HuH-7.5 (cell line): ENCODE measurements at places on chromosomes 12 and 14.

DNA sequence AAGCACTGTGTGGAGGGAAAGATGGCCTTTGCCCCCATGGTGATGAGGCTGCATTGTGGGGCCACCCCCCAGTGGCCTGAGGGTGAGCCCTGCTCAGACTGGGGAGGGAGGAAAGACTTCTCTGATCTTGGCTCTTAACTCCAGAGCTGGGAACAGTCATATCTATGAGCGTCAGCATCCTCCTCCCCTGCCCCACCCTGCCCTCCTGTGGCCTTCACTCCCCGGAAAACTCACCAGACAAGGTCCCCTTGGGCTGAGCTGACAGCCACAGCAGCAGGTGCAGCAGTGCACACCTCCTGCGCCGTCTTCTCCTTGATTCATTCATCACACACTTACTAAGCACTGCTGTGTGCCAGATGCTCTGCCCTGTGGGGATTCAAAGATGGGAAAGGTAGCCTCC is 98.8 kb downstream of the B4GALNT3 start:
- no peak for DNase-seq

DNA sequence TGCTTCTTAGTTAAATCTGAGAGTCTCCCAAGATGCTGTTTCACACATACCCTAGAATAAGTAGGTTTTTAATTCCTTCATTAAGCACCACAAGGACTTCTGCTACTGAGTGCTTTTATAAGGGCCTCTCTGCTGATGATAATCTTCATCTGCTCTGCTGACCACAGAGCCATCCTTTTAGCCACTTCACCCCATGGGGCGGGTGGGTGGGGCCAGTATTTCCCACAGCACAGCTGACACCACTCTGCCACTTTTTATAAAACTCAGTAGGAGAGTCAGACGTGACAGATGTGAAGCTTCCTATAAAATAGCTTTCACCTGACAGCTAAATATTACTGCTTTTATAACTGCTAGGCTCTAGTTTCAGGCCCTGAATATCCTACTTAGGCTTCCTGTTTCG is 20.3 kb downstream of the FCF1 start:
- no peak for DNase-seq

DNA sequence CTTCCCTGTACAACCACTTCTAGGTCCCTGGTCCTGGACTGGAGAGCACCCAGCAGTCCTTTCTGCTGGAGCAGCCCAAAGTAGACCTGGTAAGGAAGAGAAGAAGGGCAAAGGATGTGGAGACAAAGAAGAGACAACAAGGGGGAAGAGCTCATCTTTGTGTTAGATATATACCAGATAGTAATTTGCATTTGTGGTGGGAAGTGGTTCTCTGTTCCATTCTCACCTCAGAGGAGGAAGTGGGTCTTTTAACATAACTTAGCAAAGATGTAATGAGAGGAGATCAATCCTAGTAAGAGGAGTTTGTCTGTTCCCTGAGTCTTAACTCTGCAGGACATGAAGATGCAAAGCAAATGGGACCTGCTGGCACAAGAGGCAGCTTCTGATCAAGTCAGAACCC is 8.0 kb downstream of the CCDC198 start:
- no peak for DNase-seq

GRCh38 chr12:92226071-92226661 is 80.5 kb upstream of the BTG1 start:
- no peak for DNase-seq

DNA sequence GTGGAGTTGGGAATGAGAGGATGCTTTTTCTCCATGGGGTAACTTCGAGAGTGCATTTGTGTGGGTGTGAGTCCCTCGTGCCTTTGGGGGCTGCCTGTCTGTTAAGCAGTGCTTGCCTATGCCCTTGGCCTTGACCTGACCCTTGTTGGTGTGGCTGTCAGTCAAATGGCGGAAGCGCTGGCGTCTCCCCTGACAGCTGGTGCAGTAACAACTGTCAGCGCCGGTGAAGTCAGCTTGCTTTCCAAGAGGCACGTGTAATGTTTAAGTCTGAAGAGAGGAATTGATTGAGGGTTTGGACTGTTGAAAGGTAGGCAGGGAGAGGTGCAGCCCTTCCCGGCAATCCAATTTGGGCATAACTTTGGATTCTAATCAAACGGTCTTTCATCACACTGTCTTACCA is 211.3 kb downstream of the AACS start:
- DNase-seq, result no peak

- peak; percentile 1 for DNase-seq
These were observed 300.1 kb downstream of the C12orf50 start for GRCh38 chr12:87728931-87729593.

GRCh38 chr12:123482876-123483275 is 24.9 kb downstream of the SNRNP35 start:
- DNase-seq, result no peak

GRCh38 chr14:47353186-47353585 is 322.2 kb downstream of the MDGA2 start:
- DNase-seq, result no peak

DNA sequence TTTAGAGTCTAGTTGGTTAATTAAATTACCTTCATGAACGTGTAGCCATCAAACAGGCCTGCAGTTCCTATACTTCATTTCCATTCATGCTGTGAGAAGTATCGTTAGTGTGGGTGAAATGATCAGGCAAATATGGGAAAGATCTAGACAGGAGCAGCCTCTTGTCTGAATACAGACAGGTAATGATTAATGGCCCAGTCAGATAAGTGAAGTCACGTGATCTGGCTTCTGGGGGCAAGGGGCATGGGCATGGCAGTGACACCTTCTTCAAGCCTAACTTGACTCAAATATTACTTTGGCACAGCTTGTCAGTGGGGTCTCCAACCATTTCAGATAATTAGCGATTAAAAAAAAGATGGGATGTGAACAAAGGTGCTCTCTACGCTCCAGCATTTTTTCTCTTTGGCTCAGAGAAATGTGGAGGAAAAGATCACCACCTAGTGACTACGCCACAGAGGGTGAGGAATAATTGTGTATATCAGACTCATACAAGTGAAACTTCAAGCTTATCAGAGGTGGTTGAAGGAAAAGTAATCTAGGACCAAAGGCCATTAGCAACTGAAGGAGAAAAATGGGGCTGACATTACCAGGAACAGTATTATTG is 17.8 kb downstream of the GUCY2C start:
- DNase-seq, result no peak

- no peak for DNase-seq
These were observed 668 bp downstream of the GPR84 start for GRCh38 chr12:54363618-54364017.

- no peak for DNase-seq
These were observed 152.0 kb downstream of the KCNA5 start for GRCh38 chr12:5195691-5196090.

GRCh38 chr12:7869137-7869536 is 3.6 kb downstream of the SLC2A14 start:
- no peak for DNase-seq

GRCh38 chr14:50578433-50578832 is 18.5 kb downstream of the ATL1 start:
- DNase-seq, result no peak

DNA sequence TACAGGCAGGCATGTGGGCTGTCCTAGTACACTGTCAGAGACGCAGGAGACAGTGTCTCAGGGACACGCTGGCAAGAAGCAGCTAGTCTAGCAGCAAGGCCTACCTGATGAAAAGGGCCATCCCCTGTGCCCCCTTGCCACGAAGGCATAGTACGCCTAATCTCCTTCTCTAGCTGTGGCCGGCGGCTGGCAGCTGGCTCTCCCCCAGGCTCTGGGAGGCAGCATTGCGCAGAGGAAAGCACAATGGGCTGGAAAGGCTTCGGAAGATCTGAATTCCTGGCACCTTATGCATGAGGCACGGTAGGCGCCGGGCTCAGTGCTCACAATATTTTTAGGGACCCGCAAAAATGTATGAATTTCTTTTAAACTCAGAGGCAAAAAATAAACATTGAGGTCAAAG is 16.0 kb upstream of the PLEKHH1 start:
- no peak for DNase-seq

DNA sequence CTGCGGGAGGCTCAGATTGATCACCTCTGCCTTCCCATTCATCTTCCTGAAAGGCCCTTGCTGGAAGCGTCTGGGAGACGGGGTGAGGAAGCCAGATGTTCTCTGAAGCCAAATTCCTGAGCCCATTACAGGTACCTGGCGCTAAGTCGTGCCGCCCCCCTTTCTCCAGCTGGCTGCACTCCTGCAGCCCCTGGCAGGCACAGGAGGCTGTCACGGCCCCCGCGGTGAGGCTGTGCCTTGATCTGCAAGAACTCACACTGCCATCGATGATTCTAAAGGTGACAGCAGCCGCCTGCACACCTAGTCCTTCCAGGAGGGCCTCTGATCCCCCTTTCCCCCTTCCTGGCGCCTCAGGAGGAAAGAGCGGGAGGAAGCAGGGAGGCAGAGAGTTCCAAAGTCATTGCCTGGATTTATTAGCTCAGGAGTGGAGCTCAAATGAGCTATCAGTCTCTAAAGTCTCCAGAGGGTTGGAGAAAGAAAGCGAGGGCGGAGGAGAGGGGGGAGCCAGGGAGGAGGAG is 106.9 kb downstream of the RFLNA start:
- DNase-seq, result no peak

- no peak for DNase-seq
These were observed 29.8 kb downstream of the LRRK2 start for GRCh38 chr12:40254455-40255085.

DNA sequence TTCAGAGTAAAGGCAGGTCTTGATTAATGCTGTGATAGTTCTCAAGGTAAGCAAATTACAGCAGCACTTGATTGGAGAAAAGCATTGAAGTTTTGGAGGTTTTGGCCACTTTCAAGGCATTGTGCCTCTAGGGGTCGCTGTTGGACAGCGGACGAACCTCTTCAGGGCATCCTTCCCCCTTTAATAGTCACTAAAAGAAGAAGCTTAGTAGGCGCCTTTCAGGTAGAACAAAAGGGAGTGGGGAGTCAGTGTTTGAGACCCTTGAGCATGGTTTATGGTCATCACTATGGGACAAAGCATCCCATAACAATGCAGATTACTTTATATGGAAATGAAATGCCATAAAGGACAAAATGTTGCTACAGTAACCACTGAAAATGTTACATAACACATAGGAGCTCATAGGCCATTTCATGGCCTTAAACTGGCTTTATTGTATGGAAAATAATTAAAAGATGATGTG is 199.5 kb upstream of the DCN start:
- no peak for DNase-seq

GRCh38 chr14:37595809-37596621 is 586 bp downstream of the TTC6 start:
- DNase-seq, result peak; percentile 97

- DNase-seq, result peak; percentile 25
These were observed 14.2 kb downstream of the HEBP1 start for GRCh38 chr12:12985817-12986408.

GRCh38 chr12:12153596-12153995 is 82.9 kb downstream of the BCL2L14 start:
- no peak for DNase-seq

GRCh38 chr12:49872381-49872780 is 29.5 kb upstream of the BCDIN3D start:
- no peak for DNase-seq

DNA sequence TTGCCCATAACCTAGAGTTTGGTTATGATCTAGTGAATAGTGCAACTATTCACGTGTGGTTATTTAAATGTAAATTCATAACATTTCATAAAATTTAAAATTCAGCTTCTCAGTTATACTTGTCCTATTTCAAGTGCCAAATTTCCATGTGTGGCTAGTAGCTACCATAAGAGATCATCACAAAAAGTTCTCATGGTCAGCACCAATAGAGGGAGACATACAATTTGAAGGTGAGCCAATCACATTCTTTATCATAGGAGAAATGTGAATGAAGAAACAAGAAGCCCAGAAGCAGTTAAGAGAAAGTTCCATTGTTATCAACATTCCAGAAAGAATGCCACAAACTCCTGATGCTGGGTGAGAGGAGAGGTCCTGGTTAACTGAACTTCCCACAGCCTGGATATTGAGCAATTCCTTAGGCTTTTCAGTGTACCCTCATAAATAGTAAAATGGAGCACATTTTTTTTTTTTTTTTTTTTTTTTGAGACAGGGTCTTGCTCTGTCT is 892.9 kb upstream of the USP15 start:
- DNase-seq, result no peak

GRCh38 chr14:88044776-88045446 is 40.0 kb downstream of the GPR65 start:
- no peak for DNase-seq

- DNase-seq, result no peak
These were observed 619.4 kb upstream of the ATP2B1 start for GRCh38 chr12:90327793-90328743.

DNA sequence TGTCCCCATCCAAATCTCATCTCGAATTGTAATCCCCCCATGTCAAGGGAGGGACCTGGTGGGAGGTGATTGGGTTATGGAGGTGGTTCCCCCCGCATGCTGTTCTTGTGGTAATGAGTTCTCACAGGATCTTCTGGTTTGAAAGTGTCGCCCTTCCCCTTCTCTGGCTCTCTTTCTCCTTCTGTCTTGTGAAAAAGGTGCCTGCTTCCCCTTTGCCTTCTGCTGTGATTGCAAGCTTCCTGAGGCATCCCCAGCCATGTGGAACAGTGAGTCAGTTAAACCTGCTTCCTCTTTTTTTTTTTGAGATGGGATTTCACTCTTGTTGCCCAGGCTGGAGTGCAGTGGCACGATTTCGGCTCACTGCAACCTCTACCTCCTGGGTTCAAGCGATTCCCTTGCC is 104.0 kb downstream of the CCDC91 start:
- DNase-seq, result no peak

DNA sequence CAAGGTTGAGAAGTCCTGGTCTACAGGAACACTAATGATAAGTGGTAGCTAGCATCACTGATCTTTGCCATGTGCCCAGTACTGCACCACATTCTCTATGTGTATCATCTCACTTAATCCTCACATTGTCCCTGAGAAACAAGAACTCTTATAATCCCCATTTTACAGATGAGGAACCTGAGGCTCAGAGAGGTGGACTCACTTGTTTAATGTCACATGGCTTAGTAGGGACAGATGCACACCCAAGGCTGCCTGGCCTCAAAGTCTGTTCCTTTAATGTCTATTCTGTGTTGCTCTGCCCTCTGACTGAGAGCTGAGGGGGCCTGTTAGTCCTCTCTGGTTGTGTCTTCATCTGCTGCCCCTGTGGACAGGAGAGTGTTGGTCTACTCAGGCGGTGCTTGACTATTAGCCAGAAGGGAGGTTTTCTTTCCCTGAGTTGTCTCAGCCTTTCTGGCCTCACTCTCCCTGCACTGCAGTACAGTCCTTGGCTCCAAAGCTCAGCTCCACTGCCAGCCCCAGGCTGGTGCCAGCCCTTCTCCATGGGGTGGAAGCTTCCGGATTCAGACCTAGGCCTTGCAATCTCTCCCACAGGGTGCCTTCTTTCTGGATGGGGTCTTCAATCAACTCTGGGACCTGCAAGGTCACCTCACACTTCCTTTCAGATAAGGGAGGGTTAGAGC is 4.9 kb upstream of the DYNLL1 start:
- DNase-seq, result no peak
